ENCODE measurements at places on chromosomes 3 and 15.

- no peak for DNase-seq
Observed at GRCh38 chr3:142021127-142021526, 128.2 kb downstream of the TFDP2 start.

GRCh38 chr15:40990080-40990479 lies 36.8 kb downstream of the CHAC1 start:
- DNase-seq: no peak

DNA sequence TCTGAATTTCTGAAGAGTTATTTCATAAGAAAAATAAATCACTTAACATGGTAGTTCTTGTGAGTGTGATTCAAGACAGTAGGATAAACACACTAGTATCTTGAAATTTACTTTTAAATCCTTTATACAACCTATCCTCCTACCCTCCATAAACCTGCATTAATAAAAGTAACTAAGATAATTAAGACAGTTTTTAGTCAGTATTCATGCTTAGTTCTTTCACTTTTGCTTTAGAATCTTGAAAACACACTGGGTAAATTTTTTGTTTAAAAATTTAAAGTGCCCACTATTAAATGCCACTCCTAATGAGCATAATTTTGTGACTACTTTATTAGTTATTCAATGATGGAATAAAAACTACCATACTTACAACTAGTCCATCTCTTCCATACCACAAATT lies 28.8 kb downstream of the GOLIM4 start:
- DNase-seq: no peak

DNA sequence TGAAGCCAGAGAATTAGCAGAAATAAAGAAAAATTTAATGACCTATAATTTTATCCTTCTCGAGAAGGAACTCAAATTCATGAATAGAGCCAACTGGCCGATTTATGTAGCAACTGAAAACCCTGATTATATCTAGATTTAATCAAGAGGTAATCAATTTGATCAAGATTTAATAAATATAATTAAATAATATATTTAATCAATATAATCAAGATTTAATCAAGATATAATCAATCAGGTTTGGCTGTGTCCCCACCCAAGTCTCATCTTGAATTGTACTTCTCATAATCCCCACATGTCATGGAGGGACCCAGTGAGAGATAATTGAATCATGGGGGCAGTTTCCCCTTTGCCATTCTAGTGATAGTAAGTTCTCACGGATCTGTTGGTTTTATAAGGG lies 181.2 kb upstream of the CDIN1 start:
- DNase-seq: no peak

DNA sequence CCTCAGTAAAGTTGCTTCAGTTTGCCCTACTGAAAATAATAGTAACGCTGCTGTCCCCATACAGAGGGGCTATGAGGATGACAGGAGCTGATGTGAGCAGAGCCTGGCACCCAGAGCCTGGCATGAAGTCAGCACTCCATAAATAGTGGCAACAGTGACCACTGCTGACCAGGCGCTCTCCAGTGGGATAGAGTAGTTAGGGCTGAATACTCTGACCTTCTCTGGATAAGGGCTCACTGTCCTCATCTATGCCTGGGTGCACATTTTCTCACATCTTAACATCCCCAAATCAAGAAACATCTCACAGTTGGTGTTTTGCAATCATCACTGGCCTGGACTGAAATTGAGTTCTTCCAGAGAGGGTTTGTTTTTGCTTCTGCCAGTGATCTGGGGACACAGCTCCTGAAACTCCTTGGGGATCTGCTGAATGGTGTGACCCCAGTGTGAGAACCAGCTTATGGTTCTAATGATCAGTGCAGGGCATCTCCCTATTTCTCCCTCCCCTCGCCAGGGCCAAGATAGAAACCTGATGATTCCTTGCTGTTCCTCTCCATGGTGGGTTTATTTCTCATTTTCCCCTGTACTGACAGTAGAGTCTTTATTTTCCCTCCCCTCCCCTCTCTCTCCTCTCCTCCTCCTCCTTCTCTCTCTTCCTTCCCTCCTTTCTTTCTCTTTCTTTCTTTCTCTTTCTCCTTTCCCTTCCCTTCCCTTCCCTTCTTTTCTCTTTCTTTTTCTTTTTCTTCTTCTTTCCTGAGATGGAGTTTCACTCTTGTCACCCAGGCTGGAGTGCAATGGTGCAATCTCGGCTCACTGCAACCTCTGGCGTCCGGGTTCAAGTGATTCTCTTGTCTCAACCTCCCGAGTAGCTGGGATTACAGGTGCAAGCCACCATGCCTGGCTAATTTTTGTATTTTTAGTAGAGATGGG lies 3.5 kb upstream of the PCSK6 start:
- DNase-seq: no peak

DNA sequence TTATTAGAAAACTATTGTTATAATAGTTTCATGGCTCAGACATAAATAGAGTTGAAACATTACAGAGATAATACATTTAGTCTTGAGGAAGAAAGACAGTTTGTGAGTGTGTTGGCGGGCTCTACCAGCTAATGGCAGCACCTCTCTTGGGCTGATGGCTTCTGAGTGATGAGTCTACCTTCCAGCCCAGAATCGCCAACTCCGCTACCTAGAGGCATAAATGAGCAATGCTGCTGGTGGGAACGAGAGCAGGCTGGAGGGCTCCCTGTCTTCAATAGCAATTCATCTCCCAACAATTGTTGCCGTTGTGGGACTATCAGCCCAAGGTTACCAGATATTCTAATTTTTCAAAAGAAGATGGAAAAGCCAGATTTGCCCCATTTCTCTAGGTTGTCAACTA lies 388.7 kb downstream of the FOXP1 start:
- DNase-seq: no peak

- DNase-seq: no peak
Observed at GRCh38 chr3:46892285-46893145, 15.0 kb downstream of the PTH1R start.

- no peak for DNase-seq
Observed at GRCh38 chr15:23074684-23075083, 35.3 kb upstream of the TUBGCP5 start.

DNA sequence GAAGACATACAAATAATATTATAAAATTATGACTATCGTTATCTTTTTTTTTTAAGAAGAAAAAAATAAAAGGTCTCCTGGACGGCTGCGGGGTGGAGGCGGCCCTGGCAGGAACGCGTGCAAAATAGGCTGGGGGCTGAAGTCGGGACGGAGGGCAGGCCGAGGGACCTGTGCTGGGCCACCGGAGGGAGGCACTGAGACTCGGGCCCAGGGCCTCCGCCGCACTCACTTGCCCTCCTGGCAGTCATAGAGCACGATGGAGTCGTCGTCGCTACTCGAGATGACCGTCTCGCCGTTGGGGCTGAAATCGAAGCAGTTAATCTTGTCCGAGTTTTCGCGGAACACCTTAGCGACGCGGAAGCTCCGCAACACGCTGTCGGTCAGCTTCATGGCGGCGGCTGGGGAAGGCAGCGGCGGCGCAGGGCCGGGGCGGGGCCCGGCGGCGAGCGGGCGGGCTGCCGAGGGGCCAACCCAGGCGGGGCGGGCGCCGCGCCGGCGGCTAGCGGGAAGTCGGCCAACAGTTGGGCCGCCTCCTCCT lies 408 bp downstream of the WDR82 start:
- DNase-seq: no peak

- DNase-seq: no peak
Observed at GRCh38 chr3:167162083-167162482, 218.0 kb downstream of the ZBBX start.

DNA sequence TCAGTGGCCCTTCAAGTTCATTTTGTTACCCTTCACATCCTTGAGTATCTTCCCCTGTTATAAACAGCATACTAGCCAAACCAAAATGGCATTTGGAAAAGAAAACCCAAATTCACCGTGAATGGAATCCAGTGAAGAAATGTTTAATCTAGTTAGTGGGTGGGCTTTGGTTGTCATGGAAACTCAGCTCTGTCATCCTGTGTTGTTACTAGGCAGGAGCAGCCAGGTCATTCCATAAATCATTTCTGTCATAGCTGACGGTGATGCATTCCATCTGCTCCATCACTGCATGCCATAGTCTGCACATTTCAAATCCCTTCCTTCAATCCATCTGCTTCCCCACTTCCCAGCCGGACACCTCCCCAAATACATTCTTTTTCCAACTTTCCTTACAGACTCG lies 140.4 kb upstream of the CGNL1 start:
- DNase-seq: no peak

- peak; percentile 43 for DNase-seq
Observed at GRCh38 chr15:31004220-31004733, 12.8 kb upstream of the MTMR10 start.

- DNase-seq: no peak
Observed at GRCh38 chr3:27253831-27254230, 115.4 kb downstream of the NEK10 start.

DNA sequence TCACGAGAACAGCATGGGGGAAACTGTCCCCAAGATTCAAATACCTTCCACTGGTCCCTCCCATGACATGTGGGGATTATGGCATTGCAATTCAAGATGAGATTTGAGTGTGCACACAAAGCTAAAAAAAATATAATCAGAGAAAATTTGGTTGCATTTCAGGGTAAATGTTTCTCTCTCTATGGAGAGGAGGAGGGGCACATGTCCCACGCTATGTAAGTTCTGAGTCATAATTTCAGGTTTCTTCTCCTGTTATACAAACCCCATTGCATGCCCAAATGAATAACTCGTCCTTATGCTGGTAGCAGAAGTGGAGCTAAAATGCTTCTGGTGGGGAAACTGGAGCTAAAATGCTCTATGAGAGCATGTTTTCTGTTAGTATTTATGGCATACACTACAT lies 209.7 kb upstream of the DCBLD2 start:
- DNase-seq: no peak

- DNase-seq: no peak
Observed at GRCh38 chr15:44530653-44531052, 6.3 kb upstream of the EIF3J start.

DNA sequence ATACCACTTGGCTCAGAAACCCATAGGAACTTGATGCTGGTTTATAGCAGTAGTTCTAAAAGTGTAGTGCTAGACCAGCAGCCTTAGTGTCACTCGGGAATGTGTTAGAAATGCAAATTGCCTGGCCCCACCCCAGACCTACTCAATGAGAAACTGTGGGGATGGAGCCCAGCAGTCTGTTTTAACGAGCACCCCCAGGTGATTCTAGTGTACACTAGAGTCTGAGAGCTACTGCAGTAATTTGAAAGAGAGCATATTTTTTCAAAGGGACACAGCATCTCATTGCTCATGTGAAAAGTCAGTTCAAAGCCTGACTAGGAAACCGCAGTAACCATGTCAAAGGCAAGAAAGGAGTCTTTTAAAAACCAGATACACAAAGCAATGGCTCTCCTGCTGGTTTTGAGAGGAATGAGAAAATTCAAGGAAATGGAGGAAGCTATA lies 313.4 kb downstream of the SQOR start:
- no peak for DNase-seq

DNA sequence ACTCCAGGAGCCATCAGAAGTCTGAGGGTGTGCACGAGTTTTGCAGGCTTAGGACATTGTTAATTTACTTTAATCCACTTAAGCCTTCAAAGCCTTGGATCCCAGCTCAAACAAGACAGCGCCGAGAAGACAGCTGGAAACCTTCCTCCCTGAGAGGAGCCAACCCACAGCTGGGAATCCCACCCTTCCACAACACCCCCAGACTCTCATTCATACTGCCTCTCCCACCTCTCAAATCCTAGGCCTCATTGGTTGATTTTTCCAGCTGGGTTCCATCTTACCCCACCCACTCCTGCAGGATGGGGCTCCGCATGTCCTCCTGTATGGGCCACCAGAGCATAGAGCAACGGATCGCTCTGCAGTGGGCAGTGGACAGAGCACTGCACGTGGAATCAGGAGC lies 80.4 kb downstream of the SEMA5B start:
- no peak for DNase-seq

DNA sequence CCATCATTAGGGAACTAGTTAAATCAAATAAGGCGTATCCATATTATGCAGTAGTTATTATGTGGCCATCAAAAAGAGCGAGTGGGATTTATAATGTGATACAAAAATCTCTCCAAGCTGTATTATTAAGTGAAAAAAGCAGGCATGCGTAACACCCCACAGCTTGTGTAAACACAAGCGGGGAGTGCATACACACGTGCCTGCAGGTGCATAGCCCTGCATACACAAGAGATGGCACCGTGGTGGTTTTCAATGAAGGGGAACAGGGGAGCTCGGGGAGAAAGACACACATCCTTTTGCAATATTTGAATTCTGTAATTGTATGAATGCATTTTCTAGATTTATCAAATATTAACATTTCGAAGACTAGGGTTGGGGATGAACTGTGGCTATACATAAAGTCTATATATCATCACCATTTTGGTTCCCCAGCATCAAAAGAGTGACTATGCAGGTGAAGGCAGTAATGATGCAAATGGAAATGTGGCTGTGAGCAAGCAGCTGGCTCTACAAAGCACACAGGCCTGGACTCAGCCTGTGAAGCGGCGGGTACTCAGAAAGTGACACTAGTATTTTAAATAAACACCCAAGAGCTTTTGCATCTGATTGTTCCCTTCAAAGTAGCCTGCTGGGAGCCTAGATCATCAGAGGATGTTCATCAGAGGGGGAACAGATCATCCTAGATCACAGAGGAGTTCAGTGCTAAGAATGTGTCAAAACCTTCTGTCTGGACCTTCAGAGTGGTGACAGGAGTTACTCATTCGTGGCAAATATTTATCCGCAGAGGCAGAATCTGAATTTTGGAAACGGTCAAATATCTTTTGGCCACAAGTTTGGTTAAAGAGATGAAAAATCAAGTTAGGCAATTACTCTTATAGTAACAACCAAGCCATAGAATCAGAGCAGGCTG lies 9.4 kb upstream of the KIF7 start:
- no peak for DNase-seq

- no peak for DNase-seq
Observed at GRCh38 chr3:64140651-64141050, 84.6 kb downstream of the PRICKLE2 start.

Data from kidney epithelial cell (primary cell).